ENCODE measurements at places on chromosomes 13 and 19.
A peak's percentile ranks its signal among the peaks of the same experiment; 100 is the strongest.

DNA sequence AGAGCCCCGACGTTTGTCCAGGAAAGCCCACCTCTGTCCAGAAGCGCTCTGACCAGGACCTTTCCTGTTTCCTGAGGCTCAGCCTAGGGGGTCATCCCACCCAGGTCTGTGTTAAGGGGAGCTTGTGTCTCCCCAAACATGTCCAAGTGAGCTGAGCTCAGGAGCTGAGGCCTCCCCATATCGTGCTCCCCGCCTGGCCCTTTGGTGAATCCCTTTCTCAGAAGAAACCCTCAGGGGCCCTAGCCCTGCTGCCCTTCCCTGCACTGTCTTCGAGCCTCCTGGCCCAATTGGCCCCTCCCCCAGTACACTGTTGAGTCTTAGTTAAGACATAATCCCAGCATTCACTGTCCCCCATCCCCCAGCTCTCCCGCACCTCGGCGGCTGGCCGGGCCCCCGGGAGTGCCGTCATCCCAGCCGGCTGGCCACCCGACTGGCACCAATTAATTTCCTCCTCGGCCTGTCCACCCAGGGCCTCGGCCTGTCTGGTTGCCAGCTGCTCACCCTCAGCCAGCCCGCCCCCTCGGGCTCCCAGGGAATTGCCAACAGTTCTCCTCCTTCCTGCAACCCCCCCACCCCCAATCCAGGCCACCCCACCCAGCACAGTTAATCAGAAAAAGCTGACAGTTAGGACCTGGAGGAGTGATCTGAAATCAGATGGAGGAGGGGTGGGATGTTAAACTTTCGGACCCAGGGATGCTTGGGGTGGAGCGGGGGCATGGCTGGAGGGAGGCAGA is 13.6 kb downstream of the IER2 start:
- DNase-seq, result peak; percentile 58

DNA sequence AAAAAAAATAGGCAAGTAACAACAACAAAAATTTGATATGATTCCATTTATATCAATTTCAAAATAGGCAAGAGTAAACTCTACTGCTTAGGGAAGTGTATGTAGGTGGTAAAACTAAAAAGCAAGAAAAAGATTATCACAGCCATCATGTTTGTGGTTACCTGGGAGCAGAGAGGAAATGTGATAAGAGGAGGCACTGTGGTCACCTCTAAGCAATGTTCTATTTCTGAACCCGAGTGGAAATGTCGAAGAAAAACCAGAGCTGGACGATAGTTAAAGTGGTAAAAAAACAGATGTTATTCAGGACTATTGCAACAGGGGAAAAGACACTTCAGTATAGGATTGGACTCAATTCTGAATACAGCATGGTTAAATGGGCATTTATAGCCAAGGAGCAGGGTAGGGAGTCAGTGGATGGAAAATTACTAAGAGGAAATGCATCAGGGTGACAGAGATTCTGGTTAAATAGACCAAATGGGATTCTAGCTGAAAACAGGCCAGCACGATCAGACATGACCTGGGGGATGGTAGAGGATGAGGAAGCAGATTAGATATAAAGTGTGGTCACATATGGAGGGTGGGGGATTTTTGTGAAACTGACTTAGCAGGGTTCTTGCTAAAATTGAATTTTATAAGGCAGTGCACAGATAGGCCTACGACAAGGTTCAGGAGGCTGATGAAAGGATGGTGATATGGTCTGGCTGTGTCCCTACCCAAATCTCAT is 6.0 kb upstream of the TEX30 start:
- peak; percentile 45 for DNase-seq

DNA sequence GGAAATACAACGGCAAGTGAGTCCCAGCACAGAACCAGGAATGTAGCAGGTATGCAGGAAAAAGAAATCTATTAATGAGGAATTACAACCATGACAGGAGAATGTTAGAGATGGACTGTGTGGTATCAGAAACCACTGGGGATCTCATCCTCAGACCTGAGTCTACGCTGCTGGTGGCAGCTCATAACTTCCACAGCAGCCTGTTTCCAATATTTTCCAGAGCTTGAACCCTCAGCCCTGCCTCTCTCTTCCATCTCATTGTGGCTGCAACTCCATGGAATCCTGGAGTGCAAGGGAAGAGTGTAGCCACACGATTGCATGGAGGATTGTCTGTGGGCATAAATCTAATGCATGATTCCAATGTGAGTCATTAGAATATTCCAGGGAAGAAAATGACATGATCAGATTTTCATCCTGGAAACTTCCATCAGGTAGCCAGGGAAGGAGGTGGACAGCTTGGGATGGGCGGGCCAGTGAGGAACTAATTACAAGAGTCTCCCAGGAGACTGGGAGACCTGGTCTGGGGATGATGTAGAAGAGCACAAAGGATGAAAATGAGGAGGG is 14.9 kb downstream of the PLA2G4C start:
- DNase-seq, result no peak

DNA sequence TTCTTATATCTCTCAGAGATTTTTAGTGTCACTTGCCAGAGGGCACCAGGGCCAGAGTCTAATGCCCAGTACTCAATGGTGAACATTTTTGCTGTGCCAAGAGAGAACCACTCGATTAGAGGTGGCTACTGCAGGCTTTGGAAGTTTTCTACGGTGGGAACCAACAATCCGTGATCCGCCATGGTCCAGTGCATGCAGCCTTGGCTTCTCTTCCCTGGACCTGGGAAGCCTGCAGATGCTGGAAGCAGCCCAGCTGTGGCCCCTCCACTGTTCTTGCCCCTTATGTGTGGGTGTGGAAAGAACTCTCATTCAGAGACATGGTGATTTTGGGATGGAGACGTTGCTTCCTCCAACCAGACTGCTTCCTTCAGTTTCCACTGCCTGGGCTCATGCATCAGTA is 224.2 kb downstream of the TSHZ3 start:
- DNase-seq, result no peak

- peak; percentile 56 for DNase-seq
These were observed 17.8 kb upstream of the TMEM255B start for GRCh38 chr13:113741191-113741668.

DNA sequence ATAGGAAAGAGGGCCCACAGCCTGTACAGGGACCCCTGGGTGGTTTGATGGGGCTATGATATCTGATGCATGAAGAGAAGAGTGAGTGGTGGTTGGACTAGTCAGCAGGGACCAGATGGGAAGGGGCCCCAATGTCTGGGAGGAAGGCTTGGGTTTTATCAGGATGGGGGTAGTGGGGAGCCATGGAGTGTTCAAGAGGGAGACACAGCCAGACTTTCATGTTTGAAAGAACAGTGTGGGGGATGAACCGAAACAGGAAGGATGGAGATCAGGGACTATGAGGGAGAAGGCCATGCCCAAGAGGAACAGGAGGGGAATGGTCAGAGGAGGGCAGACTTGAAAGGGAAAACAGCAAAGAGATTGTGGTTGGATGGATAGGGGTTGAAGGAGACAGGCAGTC is 63.1 kb downstream of the UNC13A start:
- DNase-seq, result no peak

- DNase-seq, result peak; percentile 30
These were observed 1.1 kb downstream of the GYS1 start for GRCh38 chr19:48991873-48992580.

DNA sequence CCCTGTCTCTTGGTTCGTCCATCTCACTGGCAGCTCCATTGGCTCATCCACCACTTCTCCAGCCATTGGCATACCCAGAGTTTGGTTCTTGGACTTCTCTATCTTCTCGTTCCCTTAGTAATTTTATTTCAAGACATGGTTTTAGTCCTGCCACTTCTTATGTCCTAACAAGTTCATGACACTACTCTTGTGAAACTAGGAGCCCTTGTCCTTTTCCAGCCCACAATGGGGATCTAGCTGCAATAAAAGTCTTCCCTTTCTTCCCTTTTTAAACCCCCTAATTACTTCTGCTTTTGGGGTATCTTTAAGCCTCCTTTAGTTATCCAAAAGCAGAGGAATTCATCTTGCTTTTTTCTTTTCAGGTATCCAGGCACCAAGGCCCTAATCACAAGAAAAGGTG is 2.9 kb upstream of the RCBTB2 start:
- DNase-seq, result no peak

GRCh38 chr19:27780367-27781075 is 1432.4 kb downstream of the UQCRFS1 start:
- no peak for DNase-seq

All from DND-41 (cell line).